ENCODE measurements at places on chromosomes 5 and 9.

DNA sequence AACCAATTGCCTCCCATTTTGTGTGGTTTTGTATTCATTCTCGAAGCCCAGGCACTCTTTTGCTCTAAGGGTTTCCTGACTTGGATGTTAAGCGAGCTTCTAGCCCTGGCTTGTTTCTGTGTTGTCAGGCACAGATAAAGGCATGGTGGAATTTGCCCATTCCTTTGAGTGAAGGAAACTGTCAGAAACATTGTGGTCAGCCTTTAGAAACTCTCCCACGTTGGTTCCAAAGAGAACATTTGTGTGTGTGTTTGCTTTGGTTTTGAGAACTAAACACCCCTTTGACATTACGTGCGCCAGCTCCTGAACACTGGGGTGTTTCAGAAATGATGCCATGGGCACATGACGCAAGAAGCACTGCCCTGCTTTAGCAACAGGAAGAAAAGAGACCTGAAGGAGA lies 320.9 kb downstream of the NTRK2 start:
- no peak for DNase-seq

DNA sequence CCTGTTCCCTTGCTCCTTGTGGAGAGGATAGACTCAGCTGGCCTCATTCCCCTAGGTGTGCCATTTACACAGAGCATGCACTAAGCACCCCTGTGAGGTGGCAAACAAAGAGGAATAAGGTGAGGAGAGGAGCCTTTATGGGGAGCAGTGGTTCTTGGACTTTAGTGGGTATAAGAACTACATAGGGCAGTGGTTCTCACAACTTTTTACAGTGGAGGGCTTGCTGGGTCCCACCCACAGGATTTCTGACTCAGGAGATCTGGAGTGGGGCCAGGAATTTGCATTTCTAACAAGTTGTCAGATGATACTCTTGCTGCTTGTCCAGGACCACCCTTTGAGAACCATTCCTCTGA lies 42.0 kb downstream of the CSF1R start:
- no peak for DNase-seq

DNA sequence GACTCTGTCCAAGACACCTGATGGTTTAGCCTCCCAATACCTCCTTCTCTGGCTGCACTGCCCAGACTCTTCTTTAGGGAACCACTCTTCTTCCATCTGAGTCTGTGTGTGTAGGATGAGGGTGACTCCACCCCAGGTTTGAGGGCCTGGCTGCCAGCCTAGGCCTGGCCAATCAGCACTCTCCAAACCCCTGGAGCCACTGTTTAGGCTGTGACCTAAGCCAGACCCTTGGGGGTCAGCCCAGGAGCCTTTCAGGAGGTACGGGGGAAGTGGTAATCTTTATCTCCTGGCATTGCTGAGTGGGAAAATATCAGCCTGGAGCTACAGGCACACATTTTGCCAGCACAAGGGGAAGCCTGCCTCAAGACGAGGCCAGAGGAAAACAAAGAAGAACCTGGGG lies 6.2 kb upstream of the ERGIC1 start:
- DNase-seq = no peak

DNA sequence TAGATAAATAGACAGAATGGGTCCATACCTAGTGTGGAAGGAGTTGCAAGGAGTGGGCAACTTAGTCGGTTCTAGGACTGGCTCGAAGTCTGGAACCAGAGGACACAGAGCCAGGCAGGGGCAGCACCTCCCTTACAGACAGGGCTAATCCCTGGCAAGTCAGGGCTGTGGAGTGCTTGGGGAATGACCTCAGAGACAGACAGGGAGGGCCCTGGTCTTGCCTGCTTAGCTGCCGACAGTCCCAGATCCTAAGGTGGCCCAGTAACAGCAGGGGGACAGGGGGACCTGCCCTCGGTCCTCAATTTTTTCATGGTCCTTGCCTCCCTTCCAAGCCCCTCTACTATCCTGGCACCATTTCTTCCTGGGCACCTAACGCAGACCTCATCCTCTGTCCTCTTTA lies 222.4 kb upstream of the TNC start:
- DNase-seq = no peak

DNA sequence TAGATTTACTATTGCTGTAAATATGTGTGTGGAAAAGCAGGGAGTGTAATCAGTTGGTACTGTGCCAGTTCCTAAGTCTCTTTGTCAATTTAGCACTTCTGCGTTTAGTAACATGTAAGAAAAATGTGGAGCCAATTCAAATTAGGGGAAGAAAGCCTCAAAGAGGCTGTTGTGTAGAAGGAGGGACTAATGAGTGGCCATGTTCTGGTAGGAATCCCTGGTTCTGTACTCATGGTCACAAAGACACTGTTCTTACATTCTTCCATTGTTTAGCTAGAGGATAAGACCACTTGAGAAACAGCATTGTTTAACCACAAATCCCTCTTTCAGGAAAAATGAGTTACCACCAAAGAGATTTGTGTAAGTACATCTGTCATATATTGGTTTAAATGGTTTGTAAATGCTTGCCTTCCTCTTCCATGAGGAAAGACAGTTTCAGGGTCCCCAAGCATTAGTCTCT lies 14.9 kb downstream of the ARHGEF28 start:
- DNase-seq = no peak

DNA sequence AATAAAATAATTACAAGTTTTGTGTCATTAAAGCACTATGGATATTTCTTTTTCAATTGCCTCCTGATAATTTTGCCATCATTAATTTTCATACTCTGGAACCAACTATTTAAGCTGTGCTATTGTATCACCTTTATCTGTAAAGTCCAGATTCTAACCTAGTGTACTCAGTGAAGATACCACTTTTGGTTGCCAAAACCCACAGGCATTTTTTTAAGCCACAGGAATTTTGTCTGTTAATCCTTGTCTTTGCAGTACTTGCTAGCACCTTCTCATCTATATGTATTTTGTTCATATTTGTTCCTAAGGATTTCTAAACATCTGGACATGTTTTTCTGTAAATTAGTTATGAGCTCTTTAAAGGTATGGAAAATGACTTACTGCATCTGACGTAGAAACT lies 481.4 kb upstream of the DAB2 start:
- DNase-seq = no peak

GRCh38 chr9:18820566-18821095 lies 212.4 kb downstream of the SAXO1 start:
- DNase-seq = no peak

DNA sequence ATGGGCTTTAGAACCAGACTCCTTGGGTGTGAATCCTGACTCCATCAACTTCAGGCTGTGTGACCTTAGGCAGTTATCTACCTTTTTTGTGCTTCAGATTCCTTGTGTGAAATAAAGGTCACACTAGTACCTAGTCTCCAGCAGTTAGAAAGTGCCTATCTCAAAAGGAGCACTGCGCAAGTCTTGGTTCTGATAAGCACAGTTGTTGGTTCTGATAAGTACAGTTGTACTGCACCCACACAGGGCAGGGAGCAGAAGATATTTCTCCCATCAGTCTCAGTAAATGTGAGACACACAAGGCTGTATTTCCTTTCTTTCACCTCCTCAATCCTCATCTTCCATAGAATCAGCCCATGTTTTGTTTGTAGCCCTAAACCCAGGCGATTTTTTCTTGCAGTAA lies 116.6 kb upstream of the DPYSL3 start:
- no peak for DNase-seq

GRCh38 chr5:29017501-29017900 lies 1979.1 kb upstream of the CDH9 start:
- no peak for DNase-seq

DNA sequence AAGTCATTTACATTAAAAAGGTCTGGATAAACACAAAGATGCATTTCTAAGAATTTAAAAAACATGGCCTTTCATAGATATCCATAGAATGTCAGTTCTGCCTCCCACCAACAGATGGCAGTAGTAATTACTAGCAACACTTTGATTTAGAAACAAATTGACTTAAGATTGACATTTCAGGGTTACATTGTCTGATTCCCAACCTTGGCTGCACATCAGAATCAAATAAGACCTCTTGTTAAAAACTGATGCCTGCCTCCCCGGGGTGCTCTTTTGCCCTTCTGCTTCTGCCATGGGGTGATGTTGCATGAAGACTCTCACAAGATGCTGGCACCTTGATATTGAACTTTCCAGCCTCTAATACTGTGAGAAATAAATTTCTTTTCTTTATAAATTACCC lies 146.2 kb upstream of the GPR151 start:
- DNase-seq = no peak

GRCh38 chr5:112729630-112730029 lies 8.1 kb upstream of the APC start:
- no peak for DNase-seq

DNA sequence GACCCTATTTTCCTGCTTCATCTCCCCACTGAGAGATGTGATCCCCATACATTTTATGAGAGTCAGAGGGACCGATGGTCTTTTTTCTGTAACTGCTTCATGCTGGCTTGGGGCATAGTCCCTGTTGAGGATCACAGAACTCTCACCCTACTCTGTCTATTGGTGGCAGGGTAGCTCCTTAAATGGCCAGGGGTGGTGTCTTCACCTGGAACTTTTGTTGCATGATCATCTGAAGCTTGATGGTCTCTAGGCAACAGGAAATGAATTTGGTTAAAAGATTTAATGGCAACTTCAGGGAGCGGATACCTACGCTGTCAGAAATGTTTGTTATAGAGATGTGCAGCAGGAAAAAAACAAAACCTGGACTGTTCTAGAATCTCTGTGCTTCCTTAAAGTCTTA lies 87.0 kb upstream of the GLIS3 start:
- no peak for DNase-seq

Measured in NCI-H510A treated with DMSO at 0.1 percent for 48 hours (cell line).